IMR-90 (cell line): ENCODE measurements at places on chromosomes 3 and 15.
A peak's percentile ranks its signal among the peaks of the same experiment; 100 is the strongest.

- no peak for DNase-seq
Measured at GRCh38 chr3:14771593-14772497, 46.9 kb upstream of the FGD5 start.

- DNase-seq, result no peak
Measured at GRCh38 chr15:83977992-83978391, 257.6 kb upstream of the GOLGA6L4 start.

- DNase-seq, result peak; percentile 84
Measured at GRCh38 chr3:44712455-44713075, at the start of gene ZNF502. ZNF502 (plus strand) TSS chr3:44712660; CDS start chr3:44720262, 7,602 bp downstream.

GRCh38 chr15:67267440-67267839 is 12.9 kb downstream of the IQCH start:
- DNase-seq, result no peak

GRCh38 chr3:198070871-198071270 is 110.9 kb downstream of the LMLN start:
- DNase-seq, result no peak

DNA sequence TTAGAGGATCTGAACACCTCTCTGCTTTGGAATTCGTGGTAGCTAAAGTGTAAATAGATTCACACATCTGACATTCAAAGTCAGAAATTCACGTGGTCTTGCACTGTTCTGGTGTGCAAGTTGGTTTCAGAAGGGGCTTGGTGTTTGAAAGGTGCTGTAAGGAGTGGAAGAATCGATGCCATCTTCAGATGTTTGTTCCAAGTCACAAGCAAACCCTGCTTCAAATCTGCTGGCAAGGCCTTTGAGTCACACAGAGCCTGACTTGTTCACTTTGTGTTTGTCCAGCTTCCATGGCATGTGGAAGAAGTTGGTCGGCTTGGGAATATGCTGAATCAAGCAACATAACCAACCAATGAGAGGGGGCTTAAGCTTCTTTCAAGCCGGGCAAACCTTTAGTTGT is 44.3 kb downstream of the SH3GL3 start:
- no peak for DNase-seq

DNA sequence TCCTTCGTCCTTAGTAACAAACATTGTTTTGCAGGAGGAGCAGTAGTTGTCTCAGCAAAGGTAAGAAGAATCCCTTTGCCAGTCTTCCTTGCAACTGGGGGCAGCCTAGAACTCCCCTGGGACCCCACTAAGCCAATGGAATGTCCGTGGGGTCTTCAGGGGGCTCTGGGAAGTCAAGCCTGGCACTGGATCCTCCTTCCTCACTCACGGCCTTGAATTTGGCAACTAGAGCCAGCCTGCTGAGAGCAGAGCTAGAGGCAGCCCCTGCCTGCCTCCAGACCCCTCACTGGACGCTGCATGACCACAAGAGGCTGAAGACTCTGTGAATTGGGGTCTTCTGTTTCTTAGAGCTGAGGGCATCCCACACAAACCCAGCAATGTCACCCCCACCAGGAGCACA is 18.6 kb upstream of the PRR23E start:
- DNase-seq, result no peak

- no peak for DNase-seq
Measured at GRCh38 chr3:85572426-85572825, 613.6 kb downstream of the CADM2 start.

GRCh38 chr3:103181160-103181559 is 746.3 kb downstream of the ZPLD1 start:
- DNase-seq, result no peak

DNA sequence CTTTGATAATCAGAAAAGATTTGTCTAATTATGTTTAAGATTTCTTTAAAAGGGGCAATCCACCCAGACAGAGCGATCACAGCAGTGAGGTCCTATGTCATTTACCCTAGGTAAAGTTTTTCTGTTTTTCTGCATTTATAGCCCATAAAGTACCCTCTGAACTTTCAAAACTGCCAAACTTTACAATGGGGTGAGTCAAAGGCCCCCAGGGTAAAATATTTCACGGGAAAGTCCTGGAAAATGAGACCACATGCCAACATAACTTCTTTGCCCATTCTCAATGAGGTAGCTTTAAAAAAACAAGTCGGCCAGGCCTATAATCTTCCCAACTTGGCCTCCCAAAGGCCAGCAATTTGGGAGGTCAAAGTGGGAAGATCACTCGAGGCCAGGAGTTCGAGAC is 53.0 kb downstream of the SUCLG2 start:
- DNase-seq, result no peak

DNA sequence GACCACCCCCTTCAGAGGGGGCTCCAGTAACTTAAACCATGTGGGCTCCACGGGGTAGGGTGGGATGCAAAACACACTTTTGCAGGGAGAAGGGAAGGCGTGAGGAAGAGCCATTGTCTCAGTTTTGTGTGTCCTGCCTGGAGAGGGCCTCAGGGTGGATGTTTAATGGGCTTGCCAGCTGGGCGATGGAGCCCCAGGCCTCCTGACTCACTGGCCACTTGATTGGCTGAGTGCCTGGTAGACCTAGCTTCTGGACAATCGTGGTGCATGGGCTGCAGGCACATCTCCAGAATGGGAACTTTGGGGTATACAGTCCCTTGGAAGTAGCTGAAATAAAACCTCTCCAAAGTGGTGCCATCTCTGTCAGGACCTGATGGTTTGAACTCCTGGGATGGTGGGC is 118.3 kb upstream of the MRPS22 start:
- DNase-seq, result peak; percentile 15
